ENCODE measurements at places on chromosomes 2 and 18.

DNA sequence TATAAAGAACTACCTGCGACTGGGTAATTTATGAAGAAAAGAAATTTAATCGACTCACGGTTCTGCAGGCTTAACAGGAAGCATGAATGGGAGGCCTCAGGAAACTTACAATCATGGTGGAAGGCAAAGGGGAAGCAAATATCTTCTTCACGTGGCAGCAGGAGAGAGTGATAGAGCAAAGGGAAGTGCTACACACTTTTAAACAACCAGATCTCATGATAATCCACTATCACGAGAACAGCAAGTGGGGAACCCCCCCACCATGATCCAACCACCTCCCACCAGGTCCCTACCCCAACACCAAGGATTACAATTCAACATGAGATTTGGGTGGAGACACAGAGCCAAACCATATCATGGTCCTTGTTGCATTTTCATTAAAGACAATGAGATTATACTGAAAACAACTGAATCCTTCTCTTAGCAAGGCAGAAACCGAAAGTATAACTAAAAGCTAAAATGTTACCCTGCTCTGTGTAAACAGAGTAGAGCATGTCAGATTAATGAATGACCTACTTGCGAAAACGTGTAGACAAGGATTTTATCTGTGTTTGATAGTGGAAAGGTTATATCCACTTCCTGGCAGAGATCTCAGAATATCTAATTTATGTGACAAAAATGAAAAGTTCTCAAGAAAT, 60.1 kb upstream of the RBBP8 start:
- no peak for DNase-seq

DNA sequence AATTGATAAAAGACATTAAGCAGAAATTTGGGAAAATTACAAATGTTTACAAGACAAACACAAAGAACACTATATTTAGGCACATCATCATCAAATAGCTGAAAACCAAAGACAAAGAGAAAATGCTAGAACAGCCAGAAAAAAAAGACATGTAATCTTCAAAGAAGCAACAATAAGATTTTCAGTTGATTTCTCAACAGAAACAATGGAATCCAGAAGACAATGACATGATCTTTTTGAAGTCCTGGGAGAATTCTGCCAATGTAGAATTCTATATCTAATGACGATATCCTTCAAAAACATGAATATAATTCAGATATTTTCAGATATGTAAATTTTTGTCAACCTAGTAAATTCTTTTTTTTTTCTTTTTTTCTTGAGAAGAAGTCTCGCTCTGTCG, 179.0 kb downstream of the PTPRM start:
- DNase-seq: no peak

DNA sequence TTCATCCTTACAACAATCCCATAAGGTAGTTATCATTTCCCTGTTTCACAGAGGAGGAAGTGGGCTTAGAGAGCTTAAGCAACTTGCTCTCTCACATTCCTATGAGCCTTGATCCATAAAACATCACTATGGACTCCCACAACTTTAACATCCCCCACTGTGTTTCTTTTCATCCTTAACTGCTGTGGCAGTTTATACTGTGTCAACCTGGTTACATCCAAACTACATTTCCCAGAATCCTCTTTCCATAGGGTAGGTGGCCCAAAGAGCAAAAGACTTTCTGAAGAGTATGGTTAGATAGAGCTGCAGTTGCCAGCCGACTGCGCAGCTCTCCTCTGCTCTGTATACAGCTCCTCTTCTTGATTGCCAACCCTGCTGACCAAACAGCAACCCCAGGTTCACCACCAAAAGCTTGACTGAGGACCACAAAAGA, 22.5 kb downstream of the MAP3K2 start:
- DNase-seq: no peak

- no peak for DNase-seq
Measured at GRCh38 chr2:236574424-236575145, 5.0 kb downstream of the ACKR3 start.

DNA sequence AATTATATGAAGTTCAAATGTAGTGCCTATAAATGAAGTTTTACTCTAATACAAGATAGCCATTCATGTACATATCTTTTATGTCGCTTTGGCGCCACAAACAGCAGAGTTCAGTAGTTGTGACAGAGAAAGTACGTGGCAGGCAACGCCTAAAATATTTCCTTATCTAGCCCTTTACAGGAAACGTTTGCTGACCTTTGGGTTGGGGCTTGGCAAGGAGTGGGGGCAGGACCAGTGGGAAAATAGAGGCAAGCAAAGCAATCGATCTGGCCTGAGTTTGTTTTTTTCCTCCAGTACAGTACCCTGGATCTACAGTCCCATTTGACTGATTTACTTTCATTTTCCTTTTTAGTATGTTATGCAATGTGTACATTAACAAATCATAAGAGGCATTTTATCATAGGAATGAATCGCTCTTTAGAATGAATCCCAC, 13.1 kb downstream of the CCDC68 start:
- no peak for DNase-seq

DNA sequence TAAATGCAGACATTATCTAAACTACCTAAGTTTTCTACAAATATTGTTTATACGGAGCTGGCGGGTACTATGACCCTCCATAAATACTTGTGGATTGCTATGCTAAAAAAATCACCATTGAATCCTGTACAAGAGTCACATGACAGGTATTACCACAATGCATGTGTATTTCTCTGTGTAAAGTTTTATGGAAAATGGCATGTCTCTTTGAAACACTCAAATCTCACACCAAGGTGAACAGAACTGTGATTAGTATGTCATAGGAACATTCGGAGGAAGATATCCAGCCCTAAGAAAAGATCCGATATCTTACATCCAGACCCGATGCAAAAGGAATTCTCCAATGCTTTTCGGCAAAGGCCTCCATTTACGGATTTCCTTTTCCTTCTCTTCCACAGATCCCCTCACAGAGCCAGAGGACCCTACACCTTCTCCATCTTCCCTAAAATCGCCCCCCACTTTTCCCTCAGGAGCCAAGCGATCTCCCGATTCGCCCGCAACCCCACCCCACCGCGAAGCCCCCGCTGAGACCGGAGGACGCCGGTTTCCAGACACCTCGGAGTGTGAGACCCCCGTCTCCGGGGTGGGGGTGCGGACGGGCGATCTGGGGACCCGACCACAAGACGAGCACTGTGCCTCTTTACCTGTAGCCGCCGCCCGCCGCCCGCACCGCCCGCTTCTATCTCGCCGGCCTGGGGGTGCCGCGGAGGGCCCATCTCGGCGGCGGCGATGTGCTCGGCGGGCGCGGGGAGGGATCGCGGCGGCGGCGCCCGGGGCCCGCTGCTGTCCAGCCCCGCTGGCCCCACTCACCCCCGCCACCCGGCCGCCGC, 1.2 kb downstream of the SAP130 start:
- DNase-seq: no peak

- DNase-seq: no peak
Measured at GRCh38 chr2:201768918-201769317, 11.8 kb downstream of the ALS2 start.

DNA sequence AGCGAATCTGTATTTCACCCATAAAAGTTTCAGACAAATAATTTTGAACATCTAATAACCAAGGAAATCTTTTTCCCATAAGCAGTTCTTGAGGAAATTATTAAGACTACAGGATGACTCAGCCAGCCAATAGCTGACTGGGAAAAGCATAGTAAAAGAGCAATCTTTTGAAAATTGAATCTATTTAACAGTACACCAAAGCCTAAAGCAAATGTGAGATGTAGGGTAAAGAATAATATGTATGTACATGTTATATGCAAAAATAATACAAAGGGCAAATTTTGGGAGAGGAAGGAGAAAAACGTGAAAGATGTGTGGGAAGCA, 12.6 kb upstream of the KDSR start:
- DNase-seq: no peak

- no peak for DNase-seq
Measured at GRCh38 chr18:76619621-76620315, 124.7 kb upstream of the ZNF516 start.

GRCh38 chr2:156625360-156626170, 189.4 kb downstream of the GPD2 start:
- no peak for DNase-seq

DNA sequence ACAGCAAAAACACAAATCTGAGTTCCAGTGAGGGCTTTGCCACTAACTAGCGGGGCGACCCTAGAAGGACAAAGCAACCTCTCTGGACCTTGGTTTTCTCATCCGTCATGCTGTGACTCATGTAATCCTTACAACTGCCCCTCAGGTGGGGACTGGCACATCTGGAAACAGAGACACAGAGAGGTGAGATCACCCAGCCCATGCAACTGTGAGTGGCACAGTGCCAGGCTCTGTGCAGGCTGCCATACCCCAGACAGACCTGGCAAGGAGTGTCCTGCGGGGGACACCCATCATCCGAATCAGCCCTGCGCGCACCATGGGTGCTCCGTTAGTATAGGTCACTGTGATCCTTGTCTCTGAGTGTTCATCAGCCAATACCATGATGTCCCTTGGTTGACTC, 198.3 kb downstream of the SMAD7 start:
- DNase-seq: no peak
